Stimulated activated CD4-positive, alpha-beta T cell treated with anti-CD3 and anti-CD28 coated beads, Interleukin-1b, Interleukin-23, amount 100 ng/mL, for 4 hours (primary cell): ENCODE measurements at places on chromosomes 1 and 21.

DNA sequence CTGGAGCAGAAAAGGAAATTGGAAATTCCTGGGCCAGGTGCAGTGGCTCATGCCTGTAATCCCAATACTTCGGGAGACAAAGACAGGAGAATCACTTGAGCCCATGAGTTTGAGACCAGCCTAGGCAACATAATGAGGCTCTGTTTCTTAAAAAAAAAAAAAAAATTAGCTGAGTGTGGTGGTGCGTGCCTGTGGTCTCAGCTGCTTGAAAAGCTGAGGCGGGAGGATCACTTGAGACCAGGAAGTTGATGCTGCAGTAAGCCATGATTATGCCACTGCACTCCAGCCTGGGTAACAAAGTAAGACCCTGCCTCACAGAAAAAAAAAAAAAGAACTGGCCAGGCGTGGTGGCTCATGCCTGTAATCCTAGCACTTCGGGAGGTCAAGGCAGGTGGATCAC is 56.7 kb downstream of the SRSF11 start:
- DNase-seq = no peak

DNA sequence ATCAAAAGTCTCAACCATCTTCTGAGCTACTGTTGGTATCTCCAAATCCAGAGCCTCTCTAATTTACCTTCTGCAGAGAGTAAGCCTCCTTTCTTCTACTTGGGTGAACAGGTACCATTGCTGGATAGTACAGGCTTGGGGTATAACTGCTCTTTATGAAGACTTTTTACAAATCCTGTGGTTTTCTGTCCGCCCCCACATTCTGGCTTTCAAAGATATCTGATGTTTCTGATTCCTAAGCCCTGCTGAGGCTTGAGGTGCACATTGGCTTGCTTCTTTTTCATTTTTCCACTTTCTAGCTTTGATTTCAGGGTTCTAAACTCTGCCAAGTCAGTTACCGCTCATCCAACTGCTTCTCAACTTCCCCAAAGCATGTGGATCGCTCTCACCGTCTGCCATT is 37.1 kb downstream of the TENT5C start:
- no peak for DNase-seq

- no peak for DNase-seq
Measured at GRCh38 chr1:188904201-188904600, 1573.5 kb downstream of the BRINP3 start.

DNA sequence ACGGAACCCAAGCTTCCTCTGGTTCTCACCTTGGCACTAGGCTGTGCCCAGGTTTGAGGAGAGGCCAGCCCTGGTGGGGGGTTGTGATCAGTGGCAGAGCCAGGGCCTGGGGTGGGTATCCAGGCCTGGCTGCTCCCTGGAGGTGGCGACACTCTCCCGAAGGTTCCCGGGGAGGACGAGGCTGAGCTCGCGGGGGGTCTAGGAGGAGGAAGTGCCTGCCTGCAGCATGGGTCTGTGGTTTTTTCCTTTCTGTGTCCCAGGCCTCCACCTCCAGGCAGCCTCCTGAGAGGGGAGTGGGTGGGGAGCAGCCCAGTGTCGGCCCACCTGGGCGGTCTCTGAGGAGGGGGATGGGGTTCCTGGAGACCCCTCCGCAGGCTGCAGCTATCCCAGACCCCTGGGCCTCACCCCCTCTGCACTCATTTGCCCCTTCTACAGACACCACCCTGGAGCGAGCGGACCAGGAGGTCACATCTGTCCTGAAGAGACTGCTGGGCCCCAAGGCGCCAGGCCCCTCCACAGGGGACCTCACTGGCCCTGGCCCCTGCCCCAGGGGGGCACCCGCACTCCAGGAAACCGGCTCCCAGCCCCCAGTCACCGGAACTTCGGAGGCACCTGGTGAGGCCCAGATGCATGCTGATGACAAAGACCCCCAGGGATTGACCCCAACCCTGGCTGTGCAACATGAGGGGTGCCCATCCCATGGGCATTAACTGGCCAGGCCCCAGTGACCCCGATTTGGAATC is 44.3 kb downstream of the TRIM11 start:
- no peak for DNase-seq

DNA sequence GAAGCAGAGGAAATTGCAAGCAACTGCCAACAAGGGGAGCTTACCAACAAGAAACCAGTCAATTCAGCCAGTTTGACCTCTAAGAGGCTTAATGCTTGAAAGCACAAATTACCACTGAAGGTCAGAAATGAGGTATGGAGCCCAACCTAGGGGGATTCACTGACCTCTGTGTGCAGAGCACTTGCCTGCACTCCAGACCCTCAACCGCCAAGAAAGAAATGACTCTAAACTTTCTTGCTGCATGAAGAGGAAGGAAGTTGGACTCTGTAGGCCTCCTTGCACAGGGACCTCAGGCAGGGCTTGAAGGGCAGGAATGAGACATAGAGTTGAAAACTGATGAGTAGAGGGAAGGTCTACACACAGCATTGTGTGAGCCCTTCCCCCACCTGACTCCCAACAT is 10.0 kb downstream of the ARMH1 start:
- no peak for DNase-seq

DNA sequence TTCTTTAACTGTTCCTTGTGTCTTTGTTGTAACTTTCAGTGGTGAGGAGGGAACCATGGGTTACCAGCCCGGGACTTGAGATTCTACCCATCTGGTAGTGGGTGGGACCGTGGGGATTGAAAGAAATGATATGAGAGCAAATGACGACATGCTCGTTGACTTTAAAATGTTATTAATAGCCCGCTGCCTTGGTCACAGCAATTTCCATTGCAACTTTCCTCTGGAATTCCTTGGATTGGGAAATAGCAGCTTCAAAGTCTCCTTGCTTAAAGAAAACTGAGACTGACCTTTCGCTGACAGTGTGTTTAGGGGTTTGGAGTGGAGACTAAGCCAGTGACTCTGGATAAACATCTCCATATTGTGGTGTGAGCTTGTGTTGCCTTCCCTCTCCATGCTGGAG is 44.2 kb upstream of the MARK1 start:
- no peak for DNase-seq

DNA sequence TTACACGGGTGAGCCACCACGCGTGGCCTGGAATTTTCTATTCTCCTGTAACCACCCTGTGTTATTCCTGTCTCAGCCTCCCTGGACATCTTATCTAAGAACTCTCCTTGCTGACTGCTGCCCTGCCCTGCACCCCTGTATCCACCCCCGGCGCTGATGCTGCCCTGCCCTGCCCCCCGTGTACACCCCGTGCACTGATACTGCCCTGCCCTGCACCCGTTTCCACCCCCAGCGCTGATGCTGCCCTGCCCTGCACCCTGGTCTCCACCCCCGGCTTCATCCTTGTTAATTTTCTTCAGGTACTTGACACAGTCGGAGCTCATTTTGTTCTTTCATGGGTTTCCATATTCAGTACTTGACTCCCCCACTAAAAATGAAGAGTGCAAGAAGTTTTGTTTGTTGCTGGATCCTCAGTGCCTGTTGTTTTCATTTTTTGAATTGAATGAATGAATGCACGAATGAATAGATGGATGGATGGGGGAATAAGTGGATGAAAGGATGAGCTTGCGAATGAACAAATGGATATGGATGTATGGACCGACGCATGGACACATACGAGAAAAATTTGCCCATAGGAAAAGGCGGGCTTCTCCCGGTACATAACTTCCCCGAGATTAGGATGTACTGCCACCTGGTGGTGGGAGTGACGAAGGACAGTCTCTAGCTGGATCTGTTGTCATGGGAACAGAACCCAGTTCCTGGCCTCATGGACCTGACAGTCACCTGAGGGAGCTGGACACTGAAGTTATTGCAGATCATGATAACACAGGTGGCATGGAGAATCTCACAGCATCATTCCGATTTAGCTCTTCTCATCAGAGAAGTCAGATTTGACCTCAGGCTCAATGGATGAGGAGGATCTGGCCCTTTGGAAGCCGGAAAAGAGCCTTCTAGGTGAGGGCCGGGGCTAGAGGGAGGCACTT is 14.9 kb downstream of the AADACL4 start:
- peak; percentile 65 for DNase-seq

GRCh38 chr21:39510240-39510639 is 58.5 kb downstream of the SH3BGR start:
- DNase-seq = no peak

DNA sequence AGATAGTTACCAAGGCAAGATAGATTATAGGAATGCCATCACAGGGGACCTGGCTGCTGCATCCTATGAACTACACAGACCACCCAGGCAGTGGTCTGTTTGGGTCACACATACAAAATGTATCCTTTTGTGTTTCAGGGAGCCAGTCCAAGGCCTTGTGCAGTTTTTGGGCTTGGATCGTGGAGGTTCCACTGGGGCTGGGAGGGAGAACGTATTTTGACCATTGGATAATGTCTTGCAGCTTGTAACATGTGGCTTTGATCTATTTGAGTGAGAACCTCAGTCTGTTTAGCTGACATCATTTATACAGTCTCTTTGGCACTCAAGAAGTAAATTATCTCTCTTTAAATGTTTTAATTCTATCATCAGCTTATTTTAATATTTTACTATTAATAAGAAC is 147.3 kb downstream of the DUSP10 start:
- no peak for DNase-seq

DNA sequence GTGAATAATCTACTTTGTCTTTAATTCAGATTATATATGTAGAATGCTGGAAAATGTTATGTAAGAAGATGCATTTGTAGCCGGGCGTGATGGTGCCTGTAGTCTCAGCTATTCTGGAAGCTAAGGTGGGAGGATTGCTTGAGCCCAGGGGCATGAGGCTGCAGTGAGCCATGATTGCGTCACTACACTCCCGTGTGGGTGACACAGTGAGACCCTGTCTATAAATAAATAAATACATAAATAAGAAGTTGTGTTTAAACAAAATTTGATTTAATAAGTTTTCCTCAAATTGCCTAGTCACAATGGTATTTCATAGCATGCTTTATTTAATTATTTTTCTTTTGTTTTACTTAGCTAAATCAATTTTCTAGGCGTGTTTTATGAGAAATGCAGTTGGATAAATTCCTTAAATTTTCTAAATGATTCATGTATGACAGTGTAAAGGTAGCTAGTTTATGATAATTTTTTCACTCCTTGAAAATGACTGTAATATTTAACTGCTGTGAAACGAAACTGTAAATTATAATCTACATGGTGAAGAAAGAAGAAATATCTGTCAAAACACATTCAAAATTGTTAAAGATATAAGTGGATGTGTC is 232.6 kb downstream of the SRGAP2C start:
- no peak for DNase-seq

DNA sequence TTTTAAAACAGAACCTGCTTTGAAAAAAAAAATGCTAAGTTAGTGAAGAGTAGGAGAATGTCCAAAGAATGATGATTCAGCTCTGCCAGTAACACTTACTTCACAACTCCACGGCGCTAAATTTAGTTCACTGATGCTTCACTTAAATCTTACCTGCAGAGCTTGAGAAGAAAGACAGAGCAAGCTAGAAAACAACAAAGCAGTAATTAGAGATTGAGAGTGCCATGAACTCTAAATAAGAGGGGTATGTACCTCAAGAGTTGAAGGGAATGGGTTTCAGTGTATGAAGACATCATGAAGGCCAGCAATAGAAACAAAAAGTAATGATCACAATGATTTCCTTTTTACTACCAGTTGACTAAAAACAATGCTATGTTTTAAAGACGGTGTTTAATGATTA is 32.8 kb downstream of the EPRS1 start:
- no peak for DNase-seq

DNA sequence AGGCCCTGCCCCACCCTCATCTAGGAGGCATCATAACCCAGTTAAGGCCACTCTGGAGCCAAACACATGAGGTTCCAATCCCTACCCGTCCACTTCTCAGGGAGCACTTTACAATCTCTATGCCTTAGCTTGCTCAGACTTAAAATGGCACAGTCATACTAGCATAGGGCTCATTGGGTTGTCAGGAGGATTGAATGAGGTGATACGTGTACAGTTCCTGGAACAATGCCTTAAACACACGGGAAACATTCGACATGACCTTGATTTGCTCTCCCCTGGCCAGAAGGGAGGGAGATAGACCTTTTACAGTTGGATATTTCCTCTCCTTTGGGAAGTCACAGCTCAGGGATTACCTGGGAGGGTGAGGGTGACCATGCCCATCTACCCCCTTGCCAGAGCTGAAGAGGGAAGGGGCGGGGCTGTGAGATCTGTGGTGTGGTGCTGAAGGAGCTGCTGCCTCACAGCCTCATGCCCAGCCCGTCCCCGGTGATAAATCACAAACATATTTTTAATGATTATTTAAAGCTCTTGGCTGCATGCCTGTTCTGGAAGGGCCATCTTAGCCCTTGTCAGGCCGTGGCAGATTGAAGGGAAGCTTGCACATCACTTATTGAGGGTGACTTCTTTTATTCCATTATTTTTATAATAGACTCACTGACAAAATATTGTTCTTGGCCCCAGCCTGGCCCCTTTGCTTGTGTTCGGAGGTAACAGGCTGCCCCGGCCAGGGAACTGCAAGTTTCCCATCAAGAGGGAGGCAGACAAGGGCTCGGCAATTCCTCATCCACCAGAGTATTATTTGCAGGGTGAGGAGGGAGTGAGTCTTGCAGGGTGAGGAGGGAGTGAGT is 83.4 kb downstream of the FOXD2 start:
- no peak for DNase-seq

DNA sequence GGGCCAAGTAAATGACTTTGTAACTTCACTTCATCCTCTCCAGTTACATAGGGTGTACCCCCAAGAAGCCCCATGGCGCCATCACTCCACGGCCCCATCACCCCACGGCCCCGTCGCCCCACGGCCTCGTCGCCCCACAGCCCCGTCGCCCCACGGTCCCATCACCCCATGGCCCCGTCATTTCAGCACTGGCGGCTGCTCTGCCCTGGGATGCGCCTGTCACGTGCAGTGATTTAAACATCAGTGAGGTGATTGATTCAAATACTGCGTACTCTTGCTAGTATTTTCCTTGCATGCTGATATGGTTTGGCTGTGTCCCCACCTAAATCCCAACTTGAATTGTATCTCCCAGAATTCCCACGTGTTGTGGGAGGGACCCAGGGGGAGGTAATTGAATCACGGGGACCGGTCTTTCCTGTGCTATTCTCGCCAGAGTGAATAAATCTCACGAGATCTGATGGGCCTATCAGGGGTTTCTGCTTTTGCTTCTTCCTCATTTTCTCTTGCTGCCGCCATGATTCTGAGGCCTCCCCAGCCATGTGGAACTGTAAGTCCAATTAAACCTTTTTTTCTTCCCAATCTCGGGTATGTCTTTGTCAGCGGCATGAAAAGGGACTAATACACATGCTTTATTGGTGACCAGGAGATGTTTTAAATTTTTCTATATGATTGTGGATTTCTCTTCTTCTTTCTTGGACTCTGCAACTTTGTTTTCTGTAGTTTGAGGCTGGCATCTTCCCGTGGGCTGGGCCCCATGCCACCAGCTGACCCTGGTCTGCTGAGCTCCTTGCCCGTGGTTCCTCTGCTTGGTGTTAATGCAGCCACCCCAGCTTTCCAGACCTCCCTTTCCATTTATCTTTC is 50.1 kb upstream of the PCBP3 start:
- DNase-seq = no peak

- DNase-seq = no peak
Measured at GRCh38 chr1:186118724-186119123, 256.3 kb downstream of the TPR start.

GRCh38 chr1:56975446-56975845 is 9.6 kb upstream of the C8B start:
- no peak for DNase-seq

GRCh38 chr21:15667819-15668218 is 62.0 kb upstream of the USP25 start:
- DNase-seq = no peak
